ENCODE measurements at places on chromosomes 12 and 14.
A peak's percentile ranks its signal among the peaks of the same experiment; 100 is the strongest.

GRCh38 chr12:4849795-4850345 is 59.8 kb upstream of the KCNA1 start:
- DNase-seq, result no peak
- no peak overlapping the region for H3K4me3 ChIP-seq
- H3K4me1 ChIP-seq, result no peaks in the 10 kb centered on the region
- H3K27ac ChIP-seq, result no peak overlapping the region
- no peaks in the 10 kb centered on the region for H3K27me3 ChIP-seq
- no peaks in the 10 kb centered on the region for H3K36me3 ChIP-seq

GRCh38 chr12:69330475-69331473 is 17.4 kb upstream of the LYZ start:
- H3K27ac ChIP-seq, result peak overlapping the region; percentile 92
- peak overlapping the region; percentile 42 for H3K4me3 ChIP-seq
- DNase-seq, result peak; percentile 36
- no peaks in the 10 kb centered on the region for H3K36me3 ChIP-seq
- H3K4me1 ChIP-seq, result no peaks in the 10 kb centered on the region
- H3K27me3 ChIP-seq, result no peaks in the 10 kb centered on the region

- H3K36me3 ChIP-seq, result peaks cover 18% of the 10 kb centered on the region
- peak; percentile 81 for DNase-seq
- no peaks in the 10 kb centered on the region for H3K27me3 ChIP-seq
- peak overlapping the region; percentile 96 for H3K4me3 ChIP-seq
- H3K4me1 ChIP-seq, result peaks cover 83% of the 10 kb centered on the region
- H3K27ac ChIP-seq, result peak overlapping the region; percentile 96
Observed at GRCh38 chr12:120115692-120116440, 687 bp downstream of the RAB35 start.

DNA sequence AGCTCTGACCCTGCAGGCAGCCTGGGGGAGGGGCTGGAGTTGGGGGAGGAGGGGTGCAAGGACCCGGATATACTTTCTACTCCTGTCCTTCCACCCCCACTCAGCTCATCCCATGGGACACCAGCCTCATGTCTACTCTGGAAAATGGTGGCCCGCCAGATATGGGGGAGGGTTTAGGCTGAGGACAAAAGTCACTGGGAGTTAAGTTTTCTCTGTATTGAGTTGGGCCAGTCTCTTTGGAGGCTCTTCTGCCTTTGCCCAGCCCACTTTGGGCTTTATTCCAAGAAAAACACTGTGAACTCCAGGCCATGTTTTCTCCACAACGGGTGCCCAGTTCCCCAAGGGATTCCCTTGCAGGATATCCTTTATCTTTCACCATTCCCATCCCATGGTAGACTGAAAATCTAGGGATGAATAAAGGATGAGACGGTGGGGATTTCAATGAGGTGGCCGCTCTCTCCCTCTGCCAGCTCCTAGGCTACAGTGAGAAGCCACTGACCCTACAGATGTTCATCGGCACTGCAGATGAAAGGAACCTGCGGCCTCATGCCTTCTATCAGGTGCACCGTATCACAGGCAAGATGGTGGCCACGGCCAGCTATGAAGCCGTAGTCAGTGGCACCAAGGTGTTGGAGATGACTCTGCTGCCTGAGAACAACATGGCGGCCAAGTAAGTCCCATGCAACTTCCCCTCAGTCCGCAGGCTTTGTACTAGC is 4.9 kb downstream of the NFATC4 start:
- H3K4me1 ChIP-seq, result no peaks in the 10 kb centered on the region
- H3K4me3 ChIP-seq, result no peak overlapping the region
- H3K27ac ChIP-seq, result no peak overlapping the region
- no peak for DNase-seq
- H3K36me3 ChIP-seq, result no peaks in the 10 kb centered on the region
- peaks cover 27% of the 10 kb centered on the region for H3K27me3 ChIP-seq

DNA sequence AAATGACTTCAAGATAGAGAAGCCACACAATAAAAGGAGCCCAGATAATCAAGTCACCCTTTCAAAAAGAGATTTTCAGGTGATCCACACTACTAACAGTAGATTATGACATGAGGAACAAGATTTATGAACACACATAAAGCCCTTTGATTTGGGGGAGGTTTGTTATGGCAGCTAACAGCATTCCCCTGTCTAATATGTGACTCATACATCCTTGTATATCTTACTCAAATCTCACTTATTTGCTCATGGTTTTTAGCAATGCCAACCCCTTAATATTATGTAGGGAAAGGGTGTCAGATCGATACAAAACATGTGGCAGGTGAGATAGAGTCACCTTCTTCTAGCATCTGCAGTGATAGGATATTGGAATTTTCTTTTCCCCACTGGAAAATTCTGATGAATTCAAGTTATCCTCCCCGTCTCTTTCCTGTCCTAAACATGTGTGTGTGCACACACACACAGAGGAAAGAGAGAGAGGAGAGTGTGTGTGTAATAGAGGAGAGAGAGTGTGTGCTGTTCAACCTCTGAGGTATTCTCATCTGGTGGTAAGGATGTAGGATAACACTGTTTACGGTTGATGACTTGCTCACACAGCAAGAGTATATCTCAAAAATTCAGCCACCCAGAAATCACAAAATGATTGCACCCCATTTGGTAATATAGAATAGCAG is 319.9 kb downstream of the KCNC2 start:
- no peaks in the 10 kb centered on the region for H3K27me3 ChIP-seq
- no peak overlapping the region for H3K4me3 ChIP-seq
- H3K4me1 ChIP-seq, result no peaks in the 10 kb centered on the region

All from left lung (tissue), 14 donors.